ENCODE measurements at places on chromosomes 5 and 9. TPM values are rescaled to one million over a fixed set of nuclear protein-coding genes. Genes with fewer than 3 reads are reported as not detected.

IL3 gene
- total RNA-seq = not detected

TSSK1B gene
- total RNA-seq = 2.9 TPM

PPP3R2 gene
- 3.6 TPM for total RNA-seq

TSPAN17 gene
- total RNA-seq = 14.7 TPM

PDZD2 gene
- total RNA-seq = 5.5 TPM
